Mammary epithelial cell (primary cell): ENCODE measurements at places on chromosomes 5 and 9. TPM values are rescaled to one million over a fixed set of nuclear protein-coding genes. Genes with fewer than 3 reads are reported as not detected.

Gene FLT4
- not detected for total RNA-seq

Gene INSL6
- not detected for total RNA-seq

Gene ADGRV1
- 0.50 TPM for total RNA-seq

Gene HNRNPAB
- 68.8 TPM for total RNA-seq

Gene HMCN2
- total RNA-seq = under 0.01 TPM

Gene KIF12
- total RNA-seq = 1.3 and 1.6 TPM in 2 replicates

Gene MAPK9
- total RNA-seq = 24.2 TPM

Gene RNF20
- 35.2 and 54.5 TPM in 2 replicates for total RNA-seq

Gene MYMK
- total RNA-seq = not detected in 2 replicates

Gene SPINK13
- not detected in 2 replicates for total RNA-seq

Gene FCHO2
- total RNA-seq = 15.5 TPM

Gene GCNT4
- 3.5 and 3.6 TPM in 2 replicates for total RNA-seq

Gene OMD
- total RNA-seq = not detected

Gene N4BP3
- total RNA-seq = 2.2 and 2.3 TPM in 2 replicates

Gene RANBP17
- 9.3 and 10.3 TPM in 2 replicates for total RNA-seq

Gene PCDHGA9
- total RNA-seq = 3.2 TPM

Gene BRINP1
- total RNA-seq = 22.2 TPM

Gene RALGPS1
- 0.83 TPM for total RNA-seq

Gene ALDH1A1
- total RNA-seq = 0.33 TPM

Gene ZBTB6
- total RNA-seq = 18.3 TPM

Gene DAB2
- 67.7 TPM for total RNA-seq

Gene AKNA
- 4.5 TPM for total RNA-seq

Gene EQTN
- not detected for total RNA-seq

Gene SLC34A3
- total RNA-seq = not detected

Gene LURAP1L
- total RNA-seq = 52.9 and 126 TPM in 2 replicates

Gene SLIT3
- 14.7 TPM for total RNA-seq

Gene FGF1
- 22.5 TPM for total RNA-seq

Gene OR13C2
- total RNA-seq = not detected in 2 replicates

Gene LCP2
- not detected in 2 replicates for total RNA-seq

Gene FBP2
- not detected in 2 replicates for total RNA-seq

Gene PLAC8L1
- total RNA-seq = 0.96 TPM in 1 of 2 replicates, not detected in the other

Gene NSD1
- total RNA-seq = 55.7 and 67.4 TPM in 2 replicates

Gene NR2F1
- 1.6 and 3.5 TPM in 2 replicates for total RNA-seq

Gene COQ4
- total RNA-seq = 33.7 and 34.1 TPM in 2 replicates

Gene STKLD1
- total RNA-seq = 0.67 TPM

Gene C9
- under 0.01 TPM for total RNA-seq

Gene GEMIN5
- 23.0 TPM for total RNA-seq

Gene PCYOX1L
- total RNA-seq = 9.4 and 10.2 TPM in 2 replicates

Gene DMGDH
- 2.5 and 6.4 TPM in 2 replicates for total RNA-seq

Gene DMRT3
- total RNA-seq = not detected in 2 replicates

Gene CDH9
- not detected in 2 replicates for total RNA-seq

Gene OR1J2
- total RNA-seq = not detected

Gene DOCK8
- total RNA-seq = 3.1 and 4.0 TPM in 2 replicates
